A549 (cell line): ENCODE measurements at places on chromosomes 6 and 20.
A peak's percentile ranks its signal among the peaks of the same experiment; 100 is the strongest.

DNA sequence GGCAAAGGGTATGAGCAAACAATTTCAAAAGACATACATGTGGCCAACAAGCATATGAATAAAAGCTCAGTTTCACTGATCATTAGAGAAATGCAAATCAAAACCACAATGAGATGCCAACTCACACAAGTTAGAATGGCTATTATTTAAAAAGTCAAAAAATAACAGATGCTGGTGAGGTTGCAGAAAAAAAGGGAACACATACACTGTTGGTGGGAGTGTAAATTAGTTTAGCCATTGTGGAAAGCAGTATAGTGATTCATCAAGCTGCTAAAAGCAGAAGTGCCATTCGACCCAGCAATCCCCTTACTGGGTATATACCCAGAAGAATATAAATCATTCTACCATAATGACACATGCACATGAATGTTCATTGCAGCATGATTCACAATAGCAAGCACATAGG, 6.7 kb upstream of the KHDC1L start:
- no peak for DNase-seq

- DNase-seq = no peak
Measured at GRCh38 chr20:41379551-41379950, 12.9 kb upstream of the EMILIN3 start.

- DNase-seq = no peak
Measured at GRCh38 chr6:89888871-89889270, 5.4 kb upstream of the GJA10 start.

- no peak for DNase-seq
Measured at GRCh38 chr6:169938262-169938701, 186.9 kb downstream of the ERMARD start.

DNA sequence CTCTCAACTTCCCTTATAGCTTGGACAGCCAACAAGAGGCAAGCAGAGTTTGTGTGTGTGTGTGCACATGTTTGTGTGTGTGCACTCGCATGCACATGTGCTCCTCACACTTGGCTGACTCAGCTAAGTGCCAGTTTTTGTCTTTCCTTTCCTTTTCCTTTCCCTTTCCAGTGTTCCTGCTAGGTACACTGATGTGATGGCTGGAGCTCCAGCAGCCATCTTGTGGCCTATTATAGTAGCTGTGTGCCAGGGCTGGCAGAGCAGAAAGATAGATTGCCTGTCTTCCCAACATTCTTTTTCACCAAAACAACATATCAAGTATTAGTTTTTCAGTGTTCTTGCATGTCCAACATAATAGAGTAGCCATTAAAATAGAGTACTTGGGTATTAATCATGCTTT, 79.5 kb downstream of the AK9 start:
- no peak for DNase-seq

DNA sequence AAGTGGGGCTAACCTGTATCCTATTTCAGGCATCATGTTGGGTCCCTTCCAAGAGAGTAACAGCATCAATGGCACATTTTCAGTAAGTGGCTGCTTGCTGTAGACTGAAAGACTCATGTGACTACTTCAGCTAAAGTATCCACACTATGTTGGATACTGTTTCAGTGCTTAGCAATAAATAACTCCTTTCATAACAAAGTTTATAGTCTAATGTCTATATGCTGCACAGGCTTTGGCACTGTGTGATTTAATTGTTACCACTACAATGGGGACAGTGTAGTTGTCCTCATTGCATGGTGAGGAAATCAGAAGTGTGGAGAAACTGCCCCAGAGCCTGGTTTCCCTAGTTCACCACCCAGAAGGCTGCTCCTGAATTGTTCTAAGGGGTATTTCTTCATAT, 318.0 kb upstream of the PTCHD4 start:
- no peak for DNase-seq

- DNase-seq = no peak
Measured at GRCh38 chr20:62356589-62357186, 10.4 kb downstream of the LAMA5 start.

DNA sequence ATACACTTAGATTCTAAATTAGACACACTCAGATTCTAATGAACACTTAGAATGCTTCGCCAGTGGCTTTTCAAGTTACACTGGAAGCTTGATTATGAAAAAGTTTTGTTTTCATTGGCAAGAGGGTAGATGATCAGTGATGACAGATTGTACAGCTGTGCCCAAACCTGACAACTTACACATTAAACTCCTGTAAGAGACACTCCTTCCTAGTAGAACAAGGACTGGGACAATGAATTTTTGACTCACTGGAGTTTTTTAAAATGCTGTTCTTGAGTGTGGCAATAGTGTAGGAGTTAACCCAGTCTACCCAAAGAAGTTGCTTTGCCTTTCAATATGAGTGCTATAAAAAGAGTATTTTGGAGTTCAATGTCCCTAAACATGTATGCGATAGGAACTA, 140.8 kb downstream of the SLC16A10 start:
- no peak for DNase-seq

DNA sequence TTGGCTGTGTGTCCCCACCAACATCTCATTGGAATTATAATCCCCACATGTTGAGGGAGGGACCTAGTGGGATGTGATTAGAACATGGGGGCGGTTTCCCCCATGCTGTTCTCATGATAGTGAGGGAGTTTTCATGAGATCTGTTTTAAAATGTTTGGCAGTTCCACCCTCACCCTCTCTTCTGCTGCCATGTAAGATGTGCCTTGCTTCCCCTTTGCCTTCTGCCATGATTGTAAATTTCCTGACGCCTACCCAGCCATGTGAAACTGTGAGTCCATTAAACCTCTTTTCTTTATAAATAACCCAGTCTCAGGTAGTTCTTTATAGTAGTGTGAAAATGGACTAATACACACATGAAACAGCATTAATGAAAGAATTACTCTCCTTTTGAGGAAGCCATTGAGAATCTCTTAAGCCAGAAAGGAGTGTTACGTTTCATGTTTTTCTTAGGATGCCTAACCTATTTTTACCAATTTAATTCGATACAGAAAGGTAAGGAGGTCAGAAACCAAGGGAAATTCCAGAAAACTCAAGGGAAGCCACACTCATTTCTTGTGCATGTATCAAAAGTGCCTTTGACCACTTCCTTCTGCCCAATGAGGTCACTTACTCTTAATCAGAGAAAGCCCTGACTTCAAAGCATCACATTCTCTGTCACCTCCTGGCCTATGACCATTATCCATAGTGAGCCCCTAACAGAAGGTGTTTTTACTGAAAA, 24.7 kb upstream of the HINT3 start:
- DNase-seq = no peak

GRCh38 chr6:11324453-11325015, 92.1 kb upstream of the NEDD9 start:
- DNase-seq = no peak

DNA sequence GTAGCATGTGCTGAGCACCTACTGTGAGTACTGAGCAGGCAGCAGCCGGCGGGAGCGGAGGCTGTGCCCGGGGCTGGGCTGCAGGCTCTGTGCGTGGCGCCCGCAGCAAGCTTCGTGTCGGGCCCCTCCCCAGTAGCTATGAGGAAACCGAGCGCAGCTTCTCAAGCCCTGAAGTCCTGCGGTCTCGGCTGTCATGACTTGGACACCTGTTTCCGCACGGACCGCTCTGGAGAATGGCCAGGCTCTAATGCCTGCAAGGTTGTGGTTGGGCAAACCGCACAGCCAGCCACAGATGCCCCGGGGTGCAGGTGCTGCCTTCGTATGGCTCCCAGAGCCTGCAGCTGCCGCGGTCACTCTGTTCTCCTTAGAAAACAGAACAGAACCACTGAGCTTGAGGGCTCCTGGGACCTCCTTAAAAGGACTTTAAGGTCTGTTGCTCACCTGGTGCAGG, 33.7 kb downstream of the PYGB start:
- no peak for DNase-seq

GRCh38 chr6:71468841-71469700, 180.5 kb downstream of the OGFRL1 start:
- DNase-seq = no peak

- no peak for DNase-seq
Measured at GRCh38 chr6:16380220-16380809, 141.9 kb downstream of the GMPR start.

DNA sequence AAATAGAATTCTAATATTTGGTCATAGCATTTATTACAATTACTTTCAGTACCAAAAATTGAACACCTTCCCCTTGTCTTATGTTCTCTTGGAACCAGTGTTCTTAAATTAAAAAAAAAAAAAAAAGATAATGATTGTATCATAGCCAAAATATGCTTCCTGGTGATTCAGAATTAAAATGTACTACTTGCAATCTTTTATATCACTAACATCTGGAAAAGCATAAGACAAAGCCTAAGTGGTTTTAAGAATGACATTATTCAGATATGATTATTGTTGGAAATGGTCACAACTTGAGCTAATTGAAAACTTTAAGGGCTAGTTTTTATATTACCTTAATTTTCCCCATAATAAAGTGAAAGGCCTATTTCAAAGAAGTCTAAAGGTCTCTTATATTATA, 493.3 kb upstream of the MARCKS start:
- no peak for DNase-seq

DNA sequence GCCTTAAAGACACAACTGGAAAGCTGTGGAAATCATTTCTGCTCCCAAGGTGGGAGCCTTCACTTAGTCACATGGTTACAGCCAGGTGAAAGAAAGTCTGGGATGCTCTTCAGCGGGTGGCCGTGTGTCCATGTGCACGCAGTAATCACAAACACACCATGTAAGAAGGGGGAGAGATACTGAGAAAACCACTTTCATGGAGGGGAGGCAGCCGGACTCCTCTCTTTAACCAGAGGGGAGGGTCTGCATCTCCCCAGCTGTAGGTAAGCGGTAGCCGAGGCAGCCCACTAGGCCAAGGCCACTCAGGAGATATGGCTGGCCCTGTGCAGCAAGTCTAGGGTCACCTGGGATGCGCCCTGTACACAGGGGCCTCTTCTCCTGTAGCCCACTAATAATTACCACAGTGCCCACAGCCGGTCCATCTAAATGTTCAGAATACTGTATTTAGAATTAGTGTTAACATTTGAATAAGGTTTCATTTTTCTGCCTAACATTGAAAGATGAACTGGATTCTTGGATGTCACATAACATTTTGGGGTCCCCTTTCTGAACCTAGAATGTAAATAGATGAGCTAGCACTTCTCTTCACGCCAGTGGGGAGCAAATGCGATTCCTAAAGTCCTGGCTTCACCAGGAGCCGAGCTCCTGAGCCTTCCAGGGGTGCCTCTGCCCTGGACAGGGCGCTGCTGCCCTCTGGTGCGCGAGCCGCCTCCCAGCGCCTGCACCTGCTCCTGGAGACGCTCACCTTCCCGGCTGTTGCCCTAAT, 15.9 kb downstream of the GPR31 start:
- DNase-seq = peak; percentile 29

DNA sequence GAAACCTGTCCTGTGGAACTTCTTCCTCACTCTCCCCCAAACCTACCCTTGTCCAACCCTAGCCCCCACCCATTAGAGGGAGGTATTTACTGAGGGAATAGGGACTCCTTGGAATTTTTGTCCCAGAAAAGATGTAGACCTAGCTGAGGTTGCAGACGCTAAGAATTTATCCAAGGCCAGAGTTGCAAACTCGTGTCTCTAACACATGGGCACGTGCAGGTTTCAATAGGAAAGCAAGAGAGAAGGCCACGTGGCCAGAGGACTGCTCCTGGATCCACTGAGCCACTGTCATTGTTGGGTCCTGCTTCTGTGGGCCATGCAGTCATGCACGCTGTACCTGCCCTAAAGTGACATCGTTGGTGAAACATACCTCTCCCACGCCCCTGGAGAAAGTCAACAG, 243.4 kb upstream of the KCNG1 start:
- no peak for DNase-seq

DNA sequence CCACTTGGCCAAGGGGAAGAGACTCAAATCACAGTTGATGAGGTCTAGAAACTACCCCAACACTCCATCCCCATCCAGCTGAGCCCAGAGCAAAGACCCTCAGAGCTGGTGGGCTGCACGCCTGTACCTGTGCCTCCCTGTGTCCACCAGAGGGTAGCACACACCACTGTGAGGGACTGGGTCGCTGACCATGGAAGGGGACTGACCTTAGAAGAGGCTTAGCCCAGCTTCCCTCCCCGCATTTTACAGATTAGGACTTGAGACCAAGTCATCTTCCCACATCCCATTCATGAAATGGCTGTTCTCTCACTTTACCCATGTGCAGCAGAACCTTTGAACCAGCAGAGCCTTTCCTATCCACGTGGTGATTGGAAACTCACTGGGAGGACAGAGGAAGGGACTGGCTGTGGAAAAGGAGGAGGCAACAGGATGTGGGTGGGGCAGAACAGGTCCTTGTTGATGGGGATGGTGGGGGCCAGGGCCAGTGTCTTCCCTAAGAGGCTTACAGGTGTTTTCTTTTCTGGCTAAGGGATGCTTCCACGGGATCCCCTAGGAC, 44.3 kb downstream of the CPXM1 start:
- no peak for DNase-seq

DNA sequence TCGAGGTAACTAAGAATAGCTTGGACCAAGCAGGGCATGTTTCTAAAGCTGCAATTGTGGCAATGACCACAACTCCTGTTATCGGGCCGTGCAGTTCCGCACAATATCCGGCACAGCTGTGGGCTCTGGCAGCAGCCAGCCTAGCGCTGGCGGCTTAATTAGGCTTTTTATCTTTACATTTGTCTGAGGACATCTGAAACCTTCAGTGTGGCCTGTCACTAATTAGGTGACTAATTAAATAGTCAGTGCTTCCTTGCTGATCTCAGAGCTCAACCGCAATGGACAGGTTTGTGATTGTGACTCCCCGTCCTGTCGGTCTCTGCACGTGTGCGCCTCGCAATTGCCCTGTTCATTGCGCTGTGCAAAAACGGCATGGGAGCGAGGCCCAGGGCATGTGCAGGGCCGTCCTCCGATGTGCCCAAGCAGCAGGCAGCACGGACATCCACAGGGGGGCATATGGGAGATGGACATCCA, 134.8 kb upstream of the INSM1 start:
- DNase-seq = no peak

- peak; percentile 96 for DNase-seq
Measured at GRCh38 chr6:7697820-7698623, 27.9 kb upstream of the BMP6 start.

GRCh38 chr6:5155906-5156305, 70.8 kb downstream of the PPP1R3G start:
- DNase-seq = no peak

- DNase-seq = no peak
Measured at GRCh38 chr6:101830501-101831031, 437.1 kb downstream of the GRIK2 start.

- peak; percentile 25 for DNase-seq
Measured at GRCh38 chr20:44018259-44018941, 103.7 kb downstream of the TOX2 start.

GRCh38 chr20:53579581-53580375, 13.9 kb downstream of the ZNF217 start:
- DNase-seq = no peak

DNA sequence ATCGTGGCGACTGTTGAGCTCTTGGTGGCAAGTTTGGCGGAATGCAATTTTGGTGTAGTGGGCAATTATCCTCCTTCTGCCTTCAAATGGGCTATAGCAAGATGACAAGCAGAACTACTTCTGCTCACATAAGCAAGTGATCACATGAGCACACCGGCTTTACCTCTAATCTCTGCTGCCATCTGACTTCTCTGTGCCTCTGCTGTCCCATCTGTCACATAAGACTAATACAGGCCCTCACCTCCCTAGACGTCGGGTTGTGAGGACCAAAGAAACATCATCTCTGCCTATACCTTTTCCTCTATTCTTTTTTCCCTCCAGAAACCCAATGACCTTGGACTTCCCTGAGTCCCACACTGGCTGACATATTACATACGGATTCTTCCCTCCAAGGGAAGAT, 13.3 kb upstream of the WTAP start:
- DNase-seq = no peak
